ENCODE measurements at places on chromosomes 2 and 18. TPM values are rescaled to one million over a fixed set of nuclear protein-coding genes. Genes with fewer than 3 reads are reported as not detected.

Gene PPP4R1
- 65.5 TPM for total RNA-seq

DNA sequence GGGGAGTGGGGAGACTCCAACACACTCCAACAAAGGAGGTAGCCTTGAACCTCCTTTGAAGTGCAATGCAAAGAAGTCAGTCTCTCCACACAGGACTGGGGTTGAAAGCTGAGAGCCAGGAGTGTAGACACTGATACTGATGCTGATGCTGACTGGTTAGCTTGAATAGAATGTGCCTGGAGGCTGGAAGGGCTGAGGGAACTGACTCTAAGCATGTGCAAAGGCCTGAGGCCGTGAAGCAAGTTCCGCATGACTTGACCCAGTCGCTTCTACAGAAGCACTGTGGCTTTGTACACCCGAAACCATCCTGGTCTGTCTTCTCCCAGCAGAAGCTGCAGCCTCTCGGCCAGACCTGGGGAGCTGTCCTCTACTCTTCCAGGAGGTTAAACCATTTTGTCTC is 10.4 kb downstream of the FOXI3 start:
- H3K27me3 ChIP-seq, result peaks cover 51% of the 10 kb centered on the region
- H3K4me3 ChIP-seq, result no peak overlapping the region
- no peak overlapping the region for H3K27ac ChIP-seq
- no peak for DNase-seq

Gene RTP5
- not detected for total RNA-seq

GRCh38 chr2:127421871-127422558 is 3.8 kb downstream of the PROC start:
- peaks cover 10% of the 10 kb centered on the region for H3K4me1 ChIP-seq
- H3K36me3 ChIP-seq, result peaks cover 9% of the 10 kb centered on the region
- H3K27me3 ChIP-seq, result peaks cover 49% of the 10 kb centered on the region
- no peak overlapping the region for H3K27ac ChIP-seq

GRCh38 chr2:191265311-191266170 is 20.3 kb downstream of the MYO1B start:
- DNase-seq, result no peak
- no peak overlapping the region for H3K4me3 ChIP-seq
- peaks cover 5% of the 10 kb centered on the region for H3K4me1 ChIP-seq
- peaks cover 14% of the 10 kb centered on the region for H3K27me3 ChIP-seq
- no peak overlapping the region for H3K27ac ChIP-seq

Gene NCK2
- total RNA-seq, result 151 TPM

DNA sequence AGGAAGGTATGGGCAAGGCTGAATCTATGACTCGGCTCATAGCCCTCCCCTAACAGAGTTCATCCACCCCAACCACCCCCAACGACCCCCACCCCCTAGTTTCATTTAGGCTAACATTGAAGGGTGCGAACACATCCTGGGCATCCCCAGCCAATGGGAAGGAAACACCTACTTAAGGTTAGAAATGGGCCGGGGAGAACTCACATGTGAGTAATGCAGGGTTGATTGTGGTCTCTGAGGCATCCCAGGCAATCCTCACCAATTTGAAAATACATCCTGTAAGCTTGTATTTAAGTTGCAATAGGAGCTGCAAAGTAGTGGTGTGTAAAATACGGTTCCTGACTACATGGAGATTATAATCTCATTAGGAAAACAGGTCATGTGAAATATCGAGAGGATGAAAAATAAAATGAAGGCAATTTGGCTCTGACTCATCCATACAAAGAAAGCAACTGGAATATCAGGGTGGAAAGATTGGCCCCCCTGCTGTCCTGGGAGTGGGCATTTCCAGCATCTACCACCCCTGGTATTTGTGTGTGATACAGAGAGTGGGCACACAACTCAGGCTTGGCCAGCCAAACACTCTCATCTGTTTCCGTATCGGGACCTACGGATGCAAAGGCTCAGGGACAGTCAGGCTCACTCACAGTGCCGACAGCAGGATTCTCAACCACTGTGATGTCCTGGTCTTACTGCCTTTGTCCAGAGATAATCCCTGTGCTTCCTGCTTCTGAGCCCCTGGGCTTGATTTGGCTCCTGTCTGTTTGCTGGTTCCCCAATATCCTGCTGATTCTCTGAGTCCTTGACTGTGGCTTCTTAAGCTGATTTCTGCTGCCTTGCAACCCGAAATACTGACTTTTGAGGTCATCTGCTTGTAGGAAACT is 90.0 kb upstream of the NCKAP5 start:
- no peak for DNase-seq
- H3K4me1 ChIP-seq, result no peaks in the 10 kb centered on the region
- no peaks in the 10 kb centered on the region for H3K27me3 ChIP-seq
- H3K36me3 ChIP-seq, result no peaks in the 10 kb centered on the region

Gene OSR1
- not detected for total RNA-seq

GRCh38 chr2:2018713-2019410 is 274.5 kb upstream of the PXDN start:
- no peak overlapping the region for H3K27ac ChIP-seq
- peaks cover 15% of the 10 kb centered on the region for H3K27me3 ChIP-seq
- H3K4me3 ChIP-seq, result no peak overlapping the region
- H3K4me1 ChIP-seq, result no peaks in the 10 kb centered on the region

Gene EDAR
- total RNA-seq, result 1.3 TPM

GRCh38 chr2:2664989-2665833 is 334.1 kb upstream of the MYT1L start:
- H3K27ac ChIP-seq, result no peak overlapping the region
- no peaks in the 10 kb centered on the region for H3K4me1 ChIP-seq
- H3K36me3 ChIP-seq, result no peaks in the 10 kb centered on the region
- no peak overlapping the region for H3K4me3 ChIP-seq
- no peak for DNase-seq

GRCh38 chr2:170024721-170025120 is 153.2 kb upstream of the MYO3B start:
- no peaks in the 10 kb centered on the region for H3K4me1 ChIP-seq
- H3K36me3 ChIP-seq, result peaks cover 4% of the 10 kb centered on the region
- no peaks in the 10 kb centered on the region for H3K27me3 ChIP-seq

DNA sequence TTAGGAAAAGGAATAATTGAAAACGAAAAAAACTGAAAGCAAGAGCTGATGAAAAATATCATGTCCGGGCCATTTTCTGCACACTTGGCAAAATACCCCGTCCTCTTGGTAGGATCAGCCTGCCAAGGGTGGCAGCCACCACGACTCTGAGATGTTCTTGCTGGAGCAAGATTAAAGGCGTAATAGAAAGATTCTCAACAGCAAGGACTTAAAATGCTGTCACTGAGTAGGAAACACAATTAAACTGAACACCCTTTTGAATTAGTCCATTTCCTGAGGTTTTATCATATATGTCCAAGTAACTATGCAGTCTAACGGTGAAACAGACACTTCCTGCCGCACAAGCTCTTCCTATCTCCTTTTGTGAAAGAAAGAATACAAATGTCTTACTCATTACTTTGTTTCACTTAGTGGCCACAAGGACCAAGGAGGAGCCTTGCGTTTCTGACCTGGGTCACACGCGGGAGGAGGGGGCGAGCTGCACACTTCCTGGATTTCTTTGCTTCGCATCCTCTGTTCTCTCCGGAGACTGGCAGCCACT is 222.7 kb downstream of the PIEZO2 start:
- H3K27me3 ChIP-seq, result peaks cover 25% of the 10 kb centered on the region
- H3K4me1 ChIP-seq, result no peaks in the 10 kb centered on the region
- no peaks in the 10 kb centered on the region for H3K36me3 ChIP-seq
- no peak for DNase-seq
- no peak overlapping the region for H3K27ac ChIP-seq

DNA sequence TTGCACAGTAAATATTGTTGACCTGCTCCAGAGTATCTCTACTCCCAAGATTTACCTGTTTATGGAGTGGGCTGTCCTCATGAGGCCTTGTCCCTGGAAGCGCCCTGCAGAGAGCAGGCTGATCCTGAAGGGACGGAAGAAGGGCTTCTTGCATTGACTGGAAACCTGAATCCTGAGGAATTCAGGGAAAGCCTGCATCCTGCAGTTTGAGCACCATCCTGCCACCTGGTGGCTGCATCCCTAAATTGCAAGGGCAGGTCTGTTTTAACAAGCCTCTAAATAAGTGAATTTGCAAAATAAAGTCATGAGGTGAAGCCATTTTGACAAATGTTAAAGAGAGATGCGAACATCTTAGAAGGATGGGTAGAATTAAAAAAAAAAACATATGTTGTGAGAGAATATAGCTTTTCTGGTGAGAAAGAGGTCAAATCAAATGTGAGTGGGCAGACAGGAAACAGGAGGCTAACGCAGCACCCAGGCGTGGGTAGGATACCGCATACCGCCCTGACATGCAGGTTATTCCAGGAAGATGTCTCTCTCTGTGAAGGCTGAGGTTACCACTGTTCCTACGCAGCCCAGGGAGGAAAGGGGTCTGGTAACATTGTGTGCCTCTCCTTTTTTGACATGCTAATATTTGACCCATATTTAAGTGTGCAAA is 754.9 kb downstream of the RNF144A start:
- DNase-seq, result no peak
- H3K4me3 ChIP-seq, result peak overlapping the region; percentile 58
- H3K4me1 ChIP-seq, result peaks cover 17% of the 10 kb centered on the region

Gene BMP10
- total RNA-seq, result not detected

DNA sequence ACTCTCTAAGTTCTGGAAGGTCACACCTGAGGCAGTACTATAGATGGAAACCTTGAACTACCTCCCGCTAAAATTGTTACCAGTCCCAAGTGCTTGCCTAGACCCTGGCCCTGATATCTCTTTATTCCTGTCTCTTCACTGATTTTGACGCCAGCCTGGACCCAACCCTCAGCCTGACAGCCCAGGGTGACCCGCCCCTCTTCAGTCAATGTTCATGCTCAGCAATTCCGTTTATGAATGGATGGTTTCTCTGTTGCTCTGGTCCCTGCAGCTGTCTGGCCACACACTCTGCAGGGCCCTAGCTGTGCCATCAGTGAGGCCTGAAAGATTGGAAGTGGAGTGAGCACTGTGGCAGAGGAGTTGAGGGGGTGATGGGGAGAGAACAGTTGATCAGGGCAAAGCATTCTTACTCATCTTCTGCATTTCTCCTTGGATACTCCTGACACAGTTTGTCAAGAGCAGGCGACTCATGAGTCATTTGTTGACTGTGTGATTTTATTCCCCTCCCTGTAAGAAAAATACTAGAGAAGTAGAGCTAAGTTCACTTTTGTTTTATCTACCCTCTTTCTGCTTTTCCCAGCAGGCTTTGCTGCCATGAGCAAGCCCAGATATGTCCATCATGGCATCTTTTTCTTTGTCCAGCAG is 46.0 kb downstream of the NPAS2 start:
- H3K4me3 ChIP-seq, result no peak overlapping the region
- H3K27me3 ChIP-seq, result no peaks in the 10 kb centered on the region
- H3K36me3 ChIP-seq, result peaks cover 3% of the 10 kb centered on the region
- no peaks in the 10 kb centered on the region for H3K4me1 ChIP-seq
- no peak for DNase-seq

- H3K36me3 ChIP-seq, result no peaks in the 10 kb centered on the region
- no peak for DNase-seq
- no peak overlapping the region for H3K27ac ChIP-seq
- no peaks in the 10 kb centered on the region for H3K4me1 ChIP-seq
- H3K4me3 ChIP-seq, result no peak overlapping the region
- no peaks in the 10 kb centered on the region for H3K27me3 ChIP-seq
These were observed 1327.1 kb upstream of the ZEB2 start for GRCh38 chr2:145846982-145847381.

DNA sequence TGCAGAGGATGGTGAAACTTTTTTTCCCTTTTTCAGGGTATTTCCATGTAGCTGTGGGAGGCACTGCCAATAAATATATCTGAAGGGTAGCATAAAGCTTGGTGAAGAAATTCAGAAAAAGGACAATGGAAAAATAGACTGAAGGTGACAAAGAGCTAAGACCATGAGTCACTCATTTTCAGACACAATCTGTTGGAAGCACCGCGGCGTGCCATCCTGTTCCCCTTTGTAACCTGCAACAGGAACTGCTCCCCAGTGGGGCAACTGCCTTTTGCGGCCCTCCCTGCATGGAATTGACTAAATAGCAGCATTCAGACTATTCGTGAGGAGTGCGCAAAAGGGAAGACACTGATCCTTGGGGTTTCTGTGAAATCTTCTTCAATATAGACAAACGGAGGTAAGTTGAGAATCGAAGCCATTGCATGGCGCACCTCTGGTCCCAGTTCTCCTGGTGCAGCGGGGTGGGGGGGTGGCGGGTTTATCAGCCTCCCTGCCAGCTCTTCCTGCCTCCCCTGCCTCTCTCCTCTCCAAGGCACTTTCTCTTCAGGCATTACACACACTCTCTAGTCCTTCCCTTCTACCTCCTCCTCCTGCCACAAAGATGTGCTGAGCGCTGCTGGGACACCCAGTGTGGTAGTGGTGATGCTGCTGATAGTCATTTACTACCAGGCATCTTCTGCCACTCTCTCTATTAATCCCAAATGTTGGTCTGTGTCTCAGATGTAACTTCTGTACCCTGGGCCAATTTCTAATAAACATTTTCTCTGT is 126.2 kb upstream of the TMEM200C start:
- no peaks in the 10 kb centered on the region for H3K36me3 ChIP-seq
- H3K27me3 ChIP-seq, result no peaks in the 10 kb centered on the region
- H3K4me1 ChIP-seq, result peaks cover 2% of the 10 kb centered on the region
- H3K4me3 ChIP-seq, result no peak overlapping the region
- DNase-seq, result no peak

GRCh38 chr2:16664052-16664731 is 1.4 kb downstream of the CYRIA start:
- H3K4me1 ChIP-seq, result peaks cover 20% of the 10 kb centered on the region
- H3K27me3 ChIP-seq, result peaks cover 74% of the 10 kb centered on the region
- peak overlapping the region; percentile 80 for H3K4me3 ChIP-seq
- H3K27ac ChIP-seq, result no peak overlapping the region
- H3K36me3 ChIP-seq, result peaks cover 8% of the 10 kb centered on the region

GRCh38 chr18:9825571-9826073 is 60.2 kb upstream of the TXNDC2 start:
- H3K4me3 ChIP-seq, result no peak overlapping the region
- no peak for DNase-seq
- no peak overlapping the region for H3K27ac ChIP-seq
- peaks cover 2% of the 10 kb centered on the region for H3K4me1 ChIP-seq
- H3K27me3 ChIP-seq, result peaks cover 13% of the 10 kb centered on the region

- no peak for DNase-seq
- H3K4me1 ChIP-seq, result no peaks in the 10 kb centered on the region
- no peaks in the 10 kb centered on the region for H3K36me3 ChIP-seq
- H3K27ac ChIP-seq, result no peak overlapping the region
- no peak overlapping the region for H3K4me3 ChIP-seq
These were observed 58.7 kb downstream of the C18orf54 start for GRCh38 chr18:54416436-54416835.

Gene KCNF1
- not detected for total RNA-seq

Gene NEU2
- not detected for total RNA-seq

Gene GPN1
- total RNA-seq, result 27.6 TPM

GRCh38 chr18:32445846-32446245 is 24.8 kb downstream of the GAREM1 start:
- H3K36me3 ChIP-seq, result no peaks in the 10 kb centered on the region
- H3K27ac ChIP-seq, result no peak overlapping the region
- no peak for DNase-seq
- peaks cover 22% of the 10 kb centered on the region for H3K27me3 ChIP-seq
- H3K4me3 ChIP-seq, result no peak overlapping the region

Gene TFCP2L1
- total RNA-seq, result 0.02 TPM

Gene CYBRD1
- total RNA-seq, result 0.44 TPM

Gene GLI2
- total RNA-seq, result not detected

Gene FRZB
- not detected for total RNA-seq

- no peak for DNase-seq
- H3K27ac ChIP-seq, result no peak overlapping the region
- peaks cover 2% of the 10 kb centered on the region for H3K36me3 ChIP-seq
- no peaks in the 10 kb centered on the region for H3K27me3 ChIP-seq
- no peak overlapping the region for H3K4me3 ChIP-seq
- H3K4me1 ChIP-seq, result peaks cover 3% of the 10 kb centered on the region
These were observed 105.0 kb upstream of the ITGA4 start for GRCh38 chr2:181352158-181352557.

GRCh38 chr2:132757002-132757589 is 87.1 kb upstream of the LYPD1 start:
- H3K4me1 ChIP-seq, result no peaks in the 10 kb centered on the region
- no peaks in the 10 kb centered on the region for H3K36me3 ChIP-seq
- no peak for DNase-seq
- H3K4me3 ChIP-seq, result no peak overlapping the region

Measured in T-helper 17 cell (primary cell).